ENCODE measurements at places on chromosomes 3 and 15.
A peak's percentile ranks its signal among the peaks of the same experiment; 100 is the strongest.

- no peak for DNase-seq
These were observed 4.8 kb downstream of the MYO5C start for GRCh38 chr15:52290800-52291199.

- no peak for DNase-seq
These were observed 2.0 kb downstream of the B2M start for GRCh38 chr15:44713006-44713966.

GRCh38 chr3:80472961-80473360 lies 705.2 kb upstream of the ROBO1 start:
- no peak for DNase-seq

GRCh38 chr3:118269537-118270125 lies 765.0 kb downstream of the IGSF11 start:
- DNase-seq, result no peak

- DNase-seq, result no peak
These were observed 35.2 kb downstream of the ITPR1 start for GRCh38 chr3:4528320-4528719.

- DNase-seq, result no peak
These were observed 49.2 kb downstream of the SLMAP start for GRCh38 chr3:57805266-57805665.

DNA sequence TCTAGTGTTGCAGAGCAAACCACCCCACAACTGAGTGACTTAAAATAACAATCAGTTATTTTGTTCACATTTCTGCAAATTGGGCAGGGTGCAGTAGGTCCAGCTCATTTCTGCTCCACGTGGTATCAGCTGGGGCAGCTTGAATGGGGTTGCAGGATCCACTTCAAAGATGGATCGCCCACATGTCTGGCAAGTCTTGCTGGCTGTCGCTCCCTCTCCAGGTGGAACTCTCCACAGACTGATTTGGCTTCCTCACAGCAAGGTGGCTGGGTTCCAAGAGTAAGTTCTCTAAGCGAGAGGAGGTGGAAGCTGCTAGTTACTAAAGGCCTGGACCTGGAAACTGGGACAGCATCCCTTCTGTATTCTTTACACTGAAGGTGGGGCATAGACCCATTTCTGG lies 213.3 kb downstream of the SLC9A9 start:
- DNase-seq, result no peak

DNA sequence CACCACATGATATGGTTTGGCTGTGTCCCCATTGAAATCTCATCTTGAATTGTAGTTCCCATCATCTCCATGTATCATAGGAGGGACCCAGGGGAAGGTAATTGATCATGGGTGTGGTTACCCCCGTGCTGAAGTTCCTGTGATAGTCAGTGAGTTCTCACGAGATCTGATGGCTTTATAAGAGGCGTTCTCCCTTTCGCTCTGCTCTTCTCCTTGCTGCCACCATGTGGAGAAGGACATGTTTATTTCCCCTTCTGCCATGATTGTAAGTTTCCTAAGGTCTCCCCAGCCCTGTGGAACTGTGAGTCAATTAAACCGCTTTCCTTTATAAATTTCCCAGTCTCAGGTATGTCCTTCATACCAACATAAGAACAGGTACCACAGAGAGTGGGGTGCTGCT lies 21.9 kb downstream of the OSTN start:
- DNase-seq, result no peak

DNA sequence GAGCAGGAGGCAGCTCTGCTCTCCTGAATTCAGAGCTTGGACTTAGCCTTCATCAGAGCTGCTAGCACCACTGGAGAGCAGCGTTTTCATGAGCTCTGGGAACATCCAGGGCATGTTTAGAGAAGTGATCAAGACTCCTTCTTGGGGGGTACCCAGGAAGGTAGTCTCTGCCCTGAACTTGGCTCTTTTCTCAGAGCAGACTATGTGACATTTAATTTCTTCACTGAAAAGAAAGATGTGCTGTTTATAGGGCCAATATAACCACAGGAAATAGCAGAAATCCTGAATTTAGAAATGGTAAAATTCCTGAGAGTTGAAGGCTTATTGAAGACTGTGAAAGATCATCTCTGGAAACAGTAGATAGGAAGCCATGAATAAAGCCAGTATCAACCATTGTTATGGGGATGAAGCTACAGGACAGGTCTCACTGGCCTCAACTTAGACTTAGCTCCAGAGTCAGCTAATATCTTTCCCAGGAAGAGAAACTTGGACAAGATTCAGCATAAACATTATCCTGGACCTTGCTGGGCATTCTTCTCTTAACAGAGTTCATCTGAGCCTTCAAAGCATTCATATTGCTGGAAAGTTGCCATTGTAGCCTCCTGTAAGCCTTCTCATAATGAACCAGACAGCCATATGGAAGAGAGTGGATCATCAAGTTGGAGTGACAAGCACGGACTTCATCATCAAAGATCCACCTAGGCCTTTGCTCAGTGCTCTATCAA lies 386.6 kb upstream of the THBS1 start:
- no peak for DNase-seq

GRCh38 chr3:50324351-50325112 lies 2.0 kb upstream of the HYAL2 start:
- peak; percentile 58 for DNase-seq

DNA sequence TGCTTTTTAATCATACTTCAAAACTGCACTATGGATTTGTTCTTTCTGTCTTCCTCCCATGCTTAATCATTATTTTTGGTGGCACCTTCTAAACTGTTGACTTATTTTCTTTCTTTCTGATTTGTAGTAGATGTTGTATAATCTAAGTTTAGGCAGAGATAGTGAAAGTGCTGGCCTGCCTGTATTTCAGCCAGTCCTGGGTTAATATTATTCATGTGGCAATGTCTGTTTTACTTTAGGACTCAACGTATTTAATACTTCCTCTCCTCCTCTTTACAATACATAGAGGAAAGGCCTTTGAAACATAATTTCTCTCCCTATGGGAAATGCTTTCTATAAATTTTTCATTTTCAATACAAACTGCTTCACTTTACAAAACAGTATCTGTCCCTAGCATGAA lies 327.7 kb upstream of the TPRG1 start:
- DNase-seq, result no peak

DNA sequence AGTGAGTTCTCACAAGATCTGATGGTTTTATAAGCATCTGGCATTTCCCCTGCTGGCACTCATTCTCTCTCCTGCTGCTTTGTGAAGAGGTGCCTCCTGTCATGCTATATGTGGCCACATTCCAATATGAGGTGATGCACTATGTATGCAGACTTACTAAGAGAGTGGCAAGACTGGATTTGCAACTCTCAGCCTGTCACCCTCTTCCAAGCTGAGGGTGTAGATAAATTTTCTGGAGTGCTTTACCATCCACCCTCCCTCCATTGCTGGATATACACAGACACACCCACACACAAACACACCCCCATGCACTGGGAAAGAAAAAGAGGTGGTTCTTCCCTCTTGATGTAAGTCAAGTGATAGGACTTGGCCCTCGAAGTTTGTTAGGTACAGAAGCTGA lies 30.2 kb upstream of the CHMP2B start:
- no peak for DNase-seq

DNA sequence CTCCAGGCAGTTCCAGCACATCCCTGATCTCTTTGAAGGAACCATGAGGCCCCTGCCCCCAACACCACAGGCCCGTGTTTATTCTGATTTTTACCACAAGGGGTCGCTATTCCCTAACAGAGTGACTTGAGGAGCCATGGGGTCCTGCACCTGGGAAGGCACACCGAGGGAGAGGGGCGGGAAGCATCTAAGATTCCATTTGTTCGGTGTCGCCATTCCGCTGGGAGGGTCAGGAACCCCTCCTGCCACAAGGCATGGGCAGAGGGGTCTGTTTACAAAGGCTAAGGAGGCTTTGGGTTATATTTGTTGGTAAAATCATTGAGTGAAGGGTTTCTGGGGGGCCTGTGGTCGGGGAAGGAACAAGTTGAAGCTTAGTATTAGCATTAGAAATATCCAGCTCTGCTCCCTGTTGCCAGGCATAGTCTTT lies 77.1 kb downstream of the WDR76 start:
- DNase-seq, result no peak

DNA sequence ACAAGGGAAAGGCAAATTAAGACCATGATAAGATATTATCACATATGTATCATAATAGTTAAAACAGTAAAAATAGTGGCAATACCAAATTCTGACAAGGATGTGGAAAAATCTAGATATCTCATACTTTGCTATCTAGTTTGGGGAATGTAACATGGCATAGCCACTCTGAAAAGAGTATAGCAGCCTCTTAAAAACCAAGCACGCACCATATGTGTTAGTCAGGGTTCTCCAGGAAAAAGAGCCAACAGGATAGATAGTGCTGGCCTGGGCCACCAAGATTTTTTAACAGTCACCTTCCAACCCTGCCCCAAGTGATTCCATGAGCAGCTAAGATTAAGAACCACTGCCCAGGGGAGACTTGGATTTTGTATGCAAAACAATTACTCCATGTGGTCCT lies 48.5 kb upstream of the XCR1 start:
- DNase-seq, result no peak

DNA sequence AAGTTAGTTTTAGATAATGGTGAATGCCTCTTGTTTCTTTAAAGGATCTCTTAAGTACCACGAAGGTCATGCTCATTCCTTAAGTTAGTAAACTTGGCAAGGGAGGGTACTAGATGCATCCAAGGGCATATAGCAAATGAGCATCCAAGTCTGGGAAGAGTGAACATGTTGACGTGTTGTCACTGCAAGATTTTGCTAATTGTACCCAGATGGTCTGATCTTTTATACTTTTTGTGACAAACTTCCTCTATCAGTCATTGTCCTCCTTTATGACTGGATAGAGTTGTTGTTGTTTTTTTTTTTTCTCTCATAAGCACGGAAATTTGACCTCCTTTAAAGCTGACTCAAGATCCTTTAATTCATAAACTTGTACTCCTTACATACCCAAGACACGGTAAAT lies 121.3 kb downstream of the CHST2 start:
- no peak for DNase-seq

DNA sequence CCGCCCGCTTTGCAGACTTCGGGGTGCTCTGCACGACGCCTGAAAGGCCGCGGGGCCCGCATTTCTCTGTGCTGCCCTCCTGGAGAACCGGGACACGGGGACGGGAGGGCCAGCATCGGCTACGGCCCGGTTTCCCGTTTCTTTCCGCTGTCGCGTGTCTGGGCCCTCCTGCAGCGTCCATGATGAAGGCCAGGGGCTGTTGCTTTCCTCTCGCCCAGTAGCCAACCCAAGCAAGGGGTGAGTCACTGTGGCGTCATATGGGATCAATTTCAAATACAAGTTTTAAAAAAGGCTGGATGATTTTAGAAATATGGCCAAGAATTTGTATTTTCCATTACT lies 435 bp downstream of the SLC35G2 start:
- DNase-seq, result no peak

DNA sequence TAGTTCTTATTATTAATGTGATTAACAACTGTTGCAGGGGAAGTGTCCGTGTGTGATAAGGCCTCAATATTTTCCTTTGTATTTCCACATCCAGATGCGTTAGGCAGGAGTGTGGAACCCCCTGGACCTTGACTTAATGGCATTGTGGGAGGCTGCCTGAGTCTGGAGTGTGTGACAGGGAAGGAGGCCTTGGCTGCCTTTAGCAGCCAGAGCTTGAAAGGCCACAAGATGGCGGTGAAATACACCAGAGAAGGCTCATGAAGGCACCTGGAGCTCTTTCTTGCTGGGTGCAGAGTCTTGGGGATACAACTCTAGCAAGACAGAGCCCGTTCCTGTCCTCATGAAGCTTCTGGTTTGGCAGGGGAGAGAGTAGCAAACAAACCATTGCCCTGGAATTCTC lies 36.9 kb downstream of the POLR2M start:
- DNase-seq, result no peak

GRCh38 chr3:36992806-36993325 lies at the start of gene EPM2AIP1:
TSS of gene EPM2AIP1 (minus strand) at chr3:36993131. CDS start at chr3:36993077, 54 bp downstream.
- DNase-seq, result no peak

DNA sequence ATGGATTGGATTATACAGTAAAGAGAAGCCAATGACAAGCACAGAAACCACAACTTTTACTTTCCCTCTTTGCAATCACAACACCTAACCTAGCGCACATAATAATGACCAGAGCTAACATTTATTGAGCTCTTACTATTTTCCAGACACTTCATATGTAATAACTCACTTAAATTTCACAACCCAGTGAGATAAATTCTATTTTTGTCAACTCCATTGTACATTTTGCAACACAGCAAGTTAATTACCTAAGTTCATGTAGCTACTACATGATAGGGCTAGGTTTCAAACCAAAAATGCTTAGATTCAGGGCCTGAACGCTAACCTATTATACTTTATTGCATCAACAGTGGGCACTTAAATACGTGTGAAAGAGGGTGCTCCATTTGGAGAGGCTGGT lies 89.5 kb downstream of the GADL1 start:
- no peak for DNase-seq
